ENCODE measurements at places on chromosomes 6 and 20.

GRCh38 chr6:89974834-89975233 is 80.6 kb downstream of the GJA10 start:
- no peak for DNase-seq

GRCh38 chr20:33147299-33147698 is 20.7 kb upstream of the BPIFA2 start:
- DNase-seq: no peak

- no peak for DNase-seq
These were observed 6.6 kb upstream of the SLC16A10 start for GRCh38 chr6:111080698-111081097.

- DNase-seq: no peak
These were observed 315.6 kb upstream of the QKI start for GRCh38 chr6:163098827-163099479.

GRCh38 chr6:139996253-139996834 is 621.9 kb upstream of the CITED2 start:
- no peak for DNase-seq

GRCh38 chr20:34268851-34269636 is 27.8 kb downstream of the ASIP start:
- DNase-seq: no peak
